GM10248 (cell line): ENCODE measurements at places on chromosomes 6 and 20.

DNA sequence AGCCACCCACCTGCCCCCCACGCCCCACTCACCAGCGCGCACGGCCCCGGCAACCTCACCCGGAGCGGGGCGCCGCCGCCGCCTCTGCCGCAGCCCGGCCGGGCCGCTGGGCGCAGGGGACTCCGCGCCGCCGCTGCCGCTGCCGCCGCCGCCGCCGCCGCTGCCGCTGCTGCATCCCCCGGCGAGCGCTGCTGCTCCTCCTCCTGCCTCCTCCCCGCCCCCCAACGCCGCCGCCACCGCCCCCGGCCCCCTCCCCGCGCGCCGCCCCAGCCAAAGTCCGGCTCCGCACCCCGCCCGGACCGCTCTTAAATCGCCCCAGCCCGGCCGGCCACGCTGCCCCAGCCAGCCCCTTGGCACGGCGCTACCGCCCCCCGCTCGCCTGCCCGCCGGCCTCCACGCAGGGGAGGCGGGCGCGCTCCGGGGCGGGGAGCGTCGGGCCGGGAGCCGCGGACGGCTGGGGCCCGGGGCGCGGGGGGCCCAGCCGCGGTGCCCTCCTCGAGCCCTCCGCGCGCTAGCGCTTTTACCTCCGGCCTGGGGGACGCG is at the start of gene SULF2:
Gene SULF2, minus strand, starts transcription at position 171 of the 543 bp plus-strand sequence. CDS start 28,118 bp downstream, outside the sequence.
- DNase-seq: no peak

- no peak for DNase-seq
These were observed 7.3 kb upstream of the PRPH2 start for GRCh38 chr6:42729731-42730130.

- no peak for DNase-seq
These were observed 28.8 kb downstream of the FERMT1 start for GRCh38 chr20:6094063-6094462.

- no peak for DNase-seq
These were observed 26.0 kb downstream of the SDCBP2 start for GRCh38 chr20:1302685-1303541.

DNA sequence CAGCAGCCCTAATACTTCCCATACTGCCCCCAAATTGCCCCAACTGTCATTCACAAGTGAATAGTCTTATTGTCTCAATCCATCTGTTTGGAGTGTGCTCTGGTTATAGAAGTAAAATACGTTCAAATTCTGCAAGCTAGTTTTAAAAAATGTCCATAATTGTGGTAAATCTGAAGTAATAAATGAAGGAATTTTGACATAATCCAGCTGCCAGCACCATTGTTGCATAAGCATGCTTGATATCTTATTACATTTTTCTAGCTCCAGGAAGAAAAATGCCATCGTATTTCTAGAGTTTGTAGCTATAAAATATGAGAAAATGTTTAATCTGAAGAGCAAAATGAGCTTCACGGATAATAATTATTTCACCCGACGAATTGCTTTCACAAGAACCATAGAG is 664.7 kb downstream of the RFPL4B start:
- DNase-seq: no peak

DNA sequence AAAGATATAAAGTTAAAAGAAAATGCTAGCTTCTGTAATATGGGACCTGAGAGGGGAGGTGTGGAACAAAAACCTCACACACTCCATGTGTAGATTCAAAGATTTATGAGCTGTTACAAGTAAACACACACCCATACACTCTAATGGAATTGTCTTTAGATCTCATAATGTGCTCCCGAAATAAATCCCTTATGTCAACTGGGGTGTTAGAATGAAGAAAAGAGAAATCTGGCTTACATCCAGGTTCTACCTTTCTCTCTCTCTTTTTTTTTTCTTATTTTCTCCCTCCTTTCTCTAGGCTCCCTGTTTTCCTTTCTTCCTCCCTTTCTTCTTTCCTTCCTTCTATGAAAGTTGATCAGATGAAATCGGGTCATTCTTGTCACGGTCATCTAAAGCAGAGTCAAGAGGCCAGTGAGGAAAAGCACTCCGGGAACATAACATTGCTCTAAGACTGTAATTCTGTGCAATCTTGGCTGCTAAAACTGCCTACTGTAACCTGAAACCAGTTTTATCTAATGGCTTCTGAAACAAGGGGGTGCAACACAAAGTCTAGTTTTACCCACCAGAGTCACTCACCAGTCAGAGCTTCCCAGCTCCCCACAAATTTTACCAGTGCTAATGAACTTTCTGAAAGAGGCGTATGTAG is 68.3 kb upstream of the BTBD3 start:
- DNase-seq: no peak

DNA sequence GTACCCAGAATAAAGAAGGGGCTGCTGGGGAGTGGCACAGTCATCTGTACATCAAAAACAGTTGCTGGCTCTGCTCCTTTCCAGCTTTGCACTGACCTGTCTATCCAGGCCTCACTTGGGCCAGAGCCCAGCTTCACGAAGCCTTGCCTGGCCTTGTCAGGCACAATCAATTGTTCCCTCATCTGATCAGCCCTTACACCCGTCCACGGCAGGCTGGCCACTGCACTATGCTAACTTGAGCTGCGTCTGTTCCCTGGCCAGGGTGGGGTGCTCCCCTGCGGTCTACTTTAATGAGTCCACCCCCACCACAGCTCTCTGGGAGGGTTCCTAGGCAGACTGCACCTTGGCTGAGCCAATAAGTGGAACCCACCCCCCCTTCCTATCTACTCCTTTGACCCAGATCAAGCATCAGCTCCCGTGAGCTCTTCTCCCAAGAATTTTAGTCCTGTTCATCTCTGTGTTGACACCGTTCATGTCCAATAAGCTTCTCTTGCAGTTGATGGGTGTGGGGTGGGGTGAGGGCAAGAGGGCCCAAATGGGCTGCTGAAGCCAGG is 74.3 kb upstream of the MLN start:
- no peak for DNase-seq
